ENCODE measurements at places on chromosomes 16 and 17. TPM values are rescaled to one million over a fixed set of nuclear protein-coding genes. Genes with fewer than 3 reads are reported as not detected.
A peak's percentile ranks its signal among the peaks of the same experiment; 100 is the strongest.

DNA sequence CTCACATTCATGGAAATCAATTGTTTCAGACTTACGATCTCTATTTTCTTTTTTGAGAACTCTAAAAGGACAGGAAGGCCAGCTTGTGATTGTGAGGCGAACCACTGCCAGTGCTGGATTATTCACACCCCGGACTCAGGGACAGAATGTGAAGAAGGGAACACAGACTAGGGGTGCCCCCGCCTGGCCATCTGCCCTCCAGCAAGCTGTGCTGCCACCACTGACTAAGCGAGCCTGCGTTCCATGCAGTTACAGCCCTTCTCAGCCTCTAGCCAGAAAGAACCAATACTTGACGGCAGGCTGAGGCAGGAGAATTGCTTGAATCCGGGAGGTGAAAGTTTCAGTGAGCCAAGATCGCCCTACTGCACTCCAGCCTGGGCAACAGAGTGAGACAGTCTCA is 2.8 kb downstream of the HAGH start:
- no peak overlapping the region for H3K27ac ChIP-seq
- DNase-seq, result no peak

- peak overlapping the region; percentile 78 for H3K4me3 ChIP-seq
- no peak overlapping the region for H3K27ac ChIP-seq
- no peak for DNase-seq
- H3K4me1 ChIP-seq, result peaks cover 18% of the 10 kb centered on the region
These were observed 3.8 kb downstream of the PMP22 start for GRCh38 chr17:15261258-15261801.

DNA sequence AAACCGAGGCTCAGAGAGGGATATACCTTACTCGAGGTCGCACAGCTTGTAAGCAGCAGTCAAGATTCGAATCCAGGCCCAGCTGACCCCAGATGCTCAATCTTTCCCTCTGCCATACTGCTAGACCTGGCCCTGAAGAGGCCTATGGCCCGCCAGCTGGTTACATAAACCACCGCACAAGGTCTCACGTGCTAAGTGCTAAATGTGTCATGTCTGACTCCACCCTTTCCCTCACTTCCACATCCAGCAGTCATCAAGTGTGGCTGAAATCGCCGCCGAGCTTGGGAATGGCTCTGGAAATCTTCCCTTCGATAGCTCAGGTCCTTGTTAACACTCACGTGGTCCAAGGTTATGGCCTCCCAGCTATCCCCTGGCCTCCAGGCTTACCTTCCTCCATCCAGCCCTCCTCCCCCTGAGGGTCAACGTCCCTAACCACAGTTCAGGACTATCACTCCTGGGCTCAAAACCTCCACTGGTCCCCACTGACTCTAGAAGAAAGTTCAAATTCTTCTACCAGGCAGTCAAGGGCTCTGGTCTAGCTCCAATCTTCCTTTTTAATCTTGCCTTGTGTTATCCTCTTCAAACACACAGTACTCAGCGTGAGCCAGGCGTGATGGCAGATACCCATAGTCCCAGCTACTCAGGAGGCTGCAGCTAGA is 3.5 kb downstream of the ZBTB4 start:
- DNase-seq, result no peak
- H3K27me3 ChIP-seq, result no peaks in the 10 kb centered on the region

Gene TBC1D3I
- total RNA-seq, result 0.67 TPM
